Right ventricle myocardium superior (tissue), 1 donor: ENCODE measurements at places on chromosomes 12 and 14. TPM values are rescaled to one million over a fixed set of nuclear protein-coding genes. Genes with fewer than 3 reads are reported as not detected.

GRCh38 chr14:95153866-95154265 is 3.5 kb downstream of the DICER1 start:
- no peak for DNase-seq

- no peak for DNase-seq
Observed at GRCh38 chr12:51538149-51538548, 52.9 kb upstream of the SCN8A start.

Gene COCH
- total RNA-seq = 0.51 TPM

GRCh38 chr14:61215222-61216020 is 65.7 kb downstream of the TMEM30B start:
- no peak for DNase-seq

Gene LRP1-AS
- not detected for total RNA-seq

GRCh38 chr12:25308756-25309155 is 58.0 kb upstream of the KRAS start:
- DNase-seq = no peak

- DNase-seq = peak; percentile 40
Observed at GRCh38 chr12:4909734-4910501, at the start of gene KCNA1. KCNA1 (plus strand) TSS chr12:4909905; CDS start chr12:4911379, 1,474 bp downstream.

Gene ALG10
- 3.7 TPM for total RNA-seq

DNA sequence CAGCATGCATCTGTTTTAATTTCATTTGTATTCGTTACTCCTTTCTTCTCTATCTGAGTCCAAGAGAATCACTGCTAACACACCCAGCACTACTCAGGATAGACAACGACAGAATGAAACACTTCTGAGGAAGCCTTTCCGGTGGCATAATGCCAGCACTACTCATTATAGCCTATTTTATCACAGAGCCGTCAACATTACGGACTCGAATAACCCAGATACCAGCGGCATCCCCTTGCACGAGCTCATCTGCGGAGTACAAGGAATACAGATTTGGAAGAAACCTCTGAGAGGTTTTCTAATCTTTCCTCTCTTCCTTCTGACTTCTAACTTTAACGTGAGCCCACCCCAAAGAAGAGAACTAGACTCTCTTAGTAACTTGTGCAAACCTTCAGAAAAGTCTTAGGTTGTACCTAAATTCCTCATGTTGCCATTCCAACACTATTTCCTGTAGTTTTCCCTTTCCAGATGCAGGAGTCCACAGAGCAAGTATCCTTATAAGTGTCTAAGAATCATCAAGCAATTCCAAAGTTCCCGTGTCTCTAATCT is 248.1 kb downstream of the APAF1 start:
- DNase-seq = no peak

DNA sequence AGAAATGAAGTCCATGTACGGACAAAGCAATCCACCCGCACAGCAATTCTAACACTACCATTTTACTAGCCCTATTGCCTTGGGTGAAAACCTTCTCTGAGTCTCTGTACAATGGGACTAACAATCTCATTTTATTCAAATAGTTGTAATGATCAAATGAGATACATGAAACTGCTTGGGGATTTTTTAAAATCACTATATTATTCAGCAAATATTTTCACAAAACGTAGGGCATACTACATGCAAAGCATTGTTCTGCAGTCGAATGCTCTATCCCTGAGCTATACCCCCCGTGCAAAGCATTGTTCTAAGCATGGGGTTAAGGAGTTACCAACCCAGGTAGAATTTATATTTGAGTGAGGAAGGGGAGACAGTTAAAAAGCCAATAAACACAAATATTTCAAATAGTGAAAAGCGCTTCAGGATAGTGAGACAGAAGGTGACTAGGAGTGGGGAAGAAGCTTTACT is 554 bp upstream of the ATF7 start:
- DNase-seq = no peak
